ENCODE measurements at places on chromosomes 4 and X.

GRCh38 chrX:139734996-139735395 lies 27.0 kb upstream of the MCF2 start:
- no peak for DNase-seq

GRCh38 chr4:7013175-7013574 lies 30.0 kb upstream of the TADA2B start:
- DNase-seq: no peak

DNA sequence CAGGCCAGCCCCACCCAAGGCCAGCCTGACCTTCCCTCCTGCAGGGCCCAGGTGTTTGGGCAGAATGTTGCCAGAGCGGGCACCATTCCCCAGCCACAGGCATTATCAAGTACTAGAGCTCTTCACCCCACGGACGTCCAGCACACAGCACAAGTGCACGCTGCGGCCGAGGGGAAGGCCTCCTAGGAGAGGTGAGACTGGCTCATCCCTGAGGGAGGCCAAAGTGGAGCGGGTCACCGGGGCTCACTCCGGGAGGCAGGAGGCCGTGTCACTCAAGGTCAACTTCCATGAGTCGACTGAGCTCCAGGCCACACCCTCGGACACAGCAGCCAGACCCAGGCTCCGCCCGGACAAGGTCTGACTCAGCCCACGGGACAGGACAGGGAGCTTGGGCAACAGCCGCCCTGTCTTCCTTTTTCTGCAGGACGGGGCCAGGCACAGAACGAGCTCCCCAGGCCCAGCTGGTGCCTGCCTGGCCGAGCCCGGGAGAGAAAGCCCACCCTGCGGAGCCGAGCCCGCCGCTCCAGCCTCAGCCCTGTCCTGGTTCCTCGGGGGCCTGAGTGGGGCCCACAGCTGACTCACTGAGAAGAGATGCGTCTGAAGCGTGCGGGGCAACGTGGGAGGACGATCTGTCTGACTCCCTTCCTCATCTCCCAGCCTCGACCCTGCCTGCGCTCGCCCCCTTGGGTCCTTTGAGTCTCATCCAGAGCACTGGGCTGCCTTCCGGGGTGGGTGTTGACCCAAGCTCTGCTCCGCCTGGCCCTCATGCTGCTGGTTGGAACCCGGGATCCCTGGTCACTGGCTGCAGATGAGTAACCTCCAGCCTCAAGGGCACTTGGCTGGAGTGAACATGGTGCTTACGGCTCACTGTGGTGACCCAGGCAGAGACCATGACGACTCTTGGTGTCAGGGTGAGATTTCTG lies 1.6 kb downstream of the SLC49A3 start:
- no peak for DNase-seq

DNA sequence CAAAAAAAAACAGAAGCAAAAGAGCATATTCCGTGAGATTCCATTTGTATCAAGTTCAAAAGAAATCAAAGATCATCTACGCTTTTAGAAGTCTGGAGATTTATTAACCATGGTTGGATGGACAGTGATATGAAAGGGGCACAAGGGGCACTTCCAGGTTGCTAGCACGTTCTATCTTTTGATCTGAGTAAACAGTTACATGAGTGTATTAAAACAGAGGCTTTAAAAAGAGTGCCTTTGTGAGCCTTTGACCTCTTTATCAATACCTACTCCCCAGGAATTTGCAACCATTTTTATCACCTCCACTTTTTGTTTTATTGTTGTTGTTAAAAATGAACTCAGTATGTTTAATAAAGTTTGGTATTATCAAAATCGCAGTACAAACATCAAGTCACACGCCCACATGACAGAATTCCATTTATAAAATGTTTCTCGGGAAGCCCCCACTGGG lies 72.4 kb upstream of the UCP1 start:
- no peak for DNase-seq

GRCh38 chr4:112515198-112516065 lies 548 bp downstream of the NEUROG2 start:
- DNase-seq: no peak

GRCh38 chrX:43976205-43976604 lies 3.0 kb upstream of the NDP start:
- DNase-seq: no peak

DNA sequence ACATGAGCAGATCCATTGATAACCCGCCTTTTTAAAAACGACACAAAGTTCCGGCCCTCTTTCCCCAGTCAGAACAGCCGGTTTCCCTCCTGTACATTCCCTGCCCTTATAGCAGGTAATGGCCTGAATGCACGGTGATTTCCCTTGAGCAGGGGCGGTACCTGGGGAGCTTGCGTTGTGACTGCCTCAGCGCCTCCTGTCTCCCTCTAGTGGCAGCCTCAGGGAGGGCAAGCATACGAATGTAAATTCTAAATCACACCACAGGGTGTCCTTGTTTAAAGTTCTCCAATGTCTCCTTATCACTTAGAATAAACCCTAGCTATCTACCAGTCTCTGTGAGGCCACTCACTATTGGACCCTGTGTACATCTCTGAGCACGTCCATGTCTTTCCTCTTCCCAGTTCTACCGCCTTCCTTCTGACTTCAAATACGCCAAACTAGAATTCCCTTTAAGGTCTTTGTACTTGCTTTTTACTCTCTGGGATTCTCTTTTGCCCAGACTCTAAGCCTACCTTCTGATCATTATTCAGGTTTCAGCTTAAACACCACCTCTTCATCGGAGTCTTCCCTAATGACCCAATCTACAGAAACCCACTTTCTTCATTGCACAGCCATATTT lies 18.4 kb upstream of the LDB2 start:
- peak; percentile 47 for DNase-seq

GRCh38 chr4:77418333-77418732 lies 187.3 kb upstream of the CXCL13 start:
- DNase-seq: no peak

DNA sequence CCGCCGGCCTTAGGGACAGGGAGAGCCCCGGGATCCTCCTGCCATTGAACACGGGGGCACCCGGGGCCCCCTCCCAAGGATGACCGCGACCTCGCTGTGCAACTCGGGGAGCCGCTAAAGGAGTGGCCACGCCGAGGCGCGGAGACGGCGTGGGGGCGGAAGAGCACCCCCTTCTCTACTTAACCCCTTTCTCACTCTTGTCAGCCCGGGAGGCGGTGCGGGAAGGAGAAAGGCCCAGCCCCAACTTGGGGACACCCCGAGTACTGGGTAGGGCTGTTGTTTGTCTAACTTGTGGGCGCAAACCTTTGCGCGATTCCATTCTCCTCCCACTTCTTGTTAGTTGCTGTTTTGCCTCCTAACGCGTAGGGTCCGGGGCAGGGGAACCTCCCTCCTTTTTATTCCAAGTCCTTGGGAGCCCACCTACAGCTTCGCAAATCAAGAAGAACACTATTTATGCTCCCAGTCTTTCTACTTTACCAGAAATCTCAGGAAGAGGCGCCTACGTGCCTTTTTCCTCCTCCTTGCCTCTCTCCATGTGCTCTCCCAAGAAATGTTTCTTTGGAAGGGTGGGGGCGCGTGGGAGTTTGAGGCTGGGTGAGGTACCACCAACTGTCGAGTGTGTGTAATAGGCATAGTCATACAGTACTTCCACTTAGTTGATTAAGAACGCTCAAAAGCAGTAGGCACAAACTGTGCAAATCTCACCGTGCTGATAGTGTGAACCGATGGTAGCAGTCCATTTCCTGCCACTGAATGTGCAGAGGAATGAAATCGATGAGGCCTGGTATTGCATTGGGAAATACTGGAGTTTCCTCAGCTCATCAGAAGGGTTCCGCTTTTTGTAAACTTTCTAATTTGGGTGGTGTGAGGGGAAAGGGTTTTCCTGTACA lies 813 bp downstream of the DIAPH2 start:
- DNase-seq: no peak

- no peak for DNase-seq
These were observed 52.0 kb upstream of the HS3ST1 start for GRCh38 chr4:11480683-11481082.

DNA sequence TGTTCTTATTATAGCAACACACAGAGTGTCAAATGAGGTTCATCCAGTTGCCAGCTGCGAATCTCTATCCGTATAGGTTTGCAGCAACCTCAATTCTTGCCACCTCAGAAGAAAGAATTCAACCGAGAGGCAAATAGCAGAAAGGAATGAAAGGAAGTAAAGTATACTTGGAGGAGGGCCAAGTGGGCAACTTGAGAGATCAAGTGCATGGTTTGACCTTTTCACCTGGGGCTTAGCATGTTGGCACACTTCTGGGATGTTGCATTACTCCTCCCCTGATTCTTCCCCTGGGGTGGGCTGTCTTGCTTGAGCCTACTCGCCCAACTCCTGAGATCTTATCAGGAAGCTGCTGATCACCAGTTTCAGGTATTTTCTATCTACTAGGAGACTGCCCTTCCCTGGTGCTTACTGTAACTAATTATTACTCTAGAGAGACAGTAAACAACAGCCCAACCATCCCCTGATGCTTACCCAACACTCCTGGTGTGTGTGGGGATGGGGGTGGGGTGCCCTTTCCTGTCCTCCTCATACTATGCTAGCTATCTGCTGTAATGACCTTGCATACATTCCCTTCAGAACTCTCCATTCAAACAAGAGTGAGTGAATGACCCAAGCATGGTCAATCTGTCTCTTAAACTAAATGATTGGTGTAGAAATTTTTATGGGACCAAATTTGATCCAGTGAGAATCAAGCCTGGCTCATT lies 7.3 kb upstream of the TMEM33 start:
- no peak for DNase-seq

- no peak for DNase-seq
These were observed 42.7 kb upstream of the JADE1 start for GRCh38 chr4:128766781-128767180.

DNA sequence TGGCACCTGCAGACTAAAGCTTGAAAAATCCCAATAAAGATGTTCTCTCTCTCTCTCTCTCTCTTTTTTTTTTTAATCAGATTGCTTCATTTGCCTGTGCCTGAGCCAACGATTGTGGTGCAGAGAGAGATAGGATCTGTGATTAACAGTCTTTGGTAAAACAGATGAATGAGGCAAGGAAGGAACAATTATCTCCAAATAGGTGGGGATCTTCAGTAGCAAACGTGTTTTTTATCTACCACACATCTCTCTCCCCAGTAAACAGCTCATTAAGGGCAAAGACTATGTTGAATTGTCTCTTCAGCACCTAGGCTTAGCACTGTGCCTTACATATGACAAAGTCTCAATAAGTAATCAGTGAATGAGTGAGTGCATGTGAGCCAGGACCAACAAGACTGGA lies 96.3 kb downstream of the SMIM20 start:
- no peak for DNase-seq

DNA sequence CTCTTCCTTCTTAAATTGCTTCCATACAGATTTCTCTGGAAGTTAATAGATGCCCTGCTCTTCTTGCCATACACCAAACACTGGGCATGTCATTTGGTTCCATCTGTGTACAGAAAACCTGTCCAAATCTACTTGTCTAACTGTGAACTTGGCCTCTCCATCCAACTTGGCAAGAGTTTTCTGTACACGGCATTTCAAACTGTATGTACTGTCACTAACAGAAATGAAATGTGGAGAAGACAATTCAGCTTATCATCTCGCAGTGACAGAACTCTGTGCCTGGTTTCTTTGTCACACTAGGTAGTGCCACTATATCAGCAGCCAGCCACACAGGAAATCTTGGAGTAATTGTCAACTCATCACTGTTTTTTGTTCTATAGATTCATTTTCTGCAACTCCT lies 58.2 kb downstream of the CXXC4 start:
- no peak for DNase-seq

GRCh38 chrX:2325076-2325784 lies 175.5 kb downstream of the DHRSX start:
- DNase-seq: peak; percentile 63

GRCh38 chr4:5967783-5968182 lies 50.4 kb downstream of the C4orf50 start:
- no peak for DNase-seq

GRCh38 chr4:131721883-131722282 lies 1427.2 kb upstream of the PCDH10 start:
- DNase-seq: no peak

GRCh38 chrX:34866646-34867045 lies 76.0 kb upstream of the FAM47B start:
- DNase-seq: no peak

DNA sequence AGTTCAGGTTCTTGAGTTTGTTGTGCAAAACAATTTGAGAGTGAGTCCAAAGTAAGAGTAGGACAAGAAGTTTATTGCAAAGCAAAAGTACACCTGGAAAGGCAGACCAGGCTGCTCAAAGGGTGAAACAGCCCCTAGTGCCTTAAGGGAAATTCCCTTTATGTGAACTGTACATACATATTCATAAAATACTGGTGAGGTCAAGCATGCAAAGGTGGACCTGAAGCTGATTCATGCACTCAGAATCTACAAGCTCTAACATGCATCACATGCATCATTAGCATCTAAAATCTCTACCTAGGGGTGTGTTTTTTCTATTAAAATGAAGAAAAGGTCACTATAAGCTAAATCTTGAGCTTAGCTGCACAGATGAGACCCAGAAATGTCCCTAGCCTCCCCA lies 266.9 kb downstream of the SPATA18 start:
- DNase-seq: no peak

GRCh38 chrX:63930140-63930539 lies 145.1 kb upstream of the ARHGEF9 start:
- no peak for DNase-seq

GRCh38 chr4:143156853-143157252 lies 27.9 kb upstream of the USP38 start:
- no peak for DNase-seq

- no peak for DNase-seq
These were observed 7.0 kb upstream of the DSPP start for GRCh38 chr4:87601361-87601760.

DNA sequence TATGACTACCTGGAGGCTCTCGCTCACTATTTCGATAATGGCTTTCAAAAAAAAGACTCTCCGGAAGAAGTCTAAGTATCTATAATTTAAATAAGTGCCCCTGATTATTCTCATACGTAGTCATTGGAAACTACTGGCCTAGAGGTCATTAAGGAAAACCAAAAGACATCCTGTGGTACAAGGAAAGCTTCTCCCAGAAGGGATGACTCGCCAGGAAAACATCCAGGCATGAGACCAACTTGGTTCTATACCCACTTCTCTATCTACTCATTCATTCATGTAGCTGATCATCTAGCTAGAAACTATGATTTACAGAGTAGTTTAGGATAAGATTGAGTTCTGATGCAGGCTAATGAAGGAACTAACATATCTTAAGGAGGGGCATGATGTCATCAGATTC lies 37.7 kb downstream of the SOX3 start:
- no peak for DNase-seq

DNA sequence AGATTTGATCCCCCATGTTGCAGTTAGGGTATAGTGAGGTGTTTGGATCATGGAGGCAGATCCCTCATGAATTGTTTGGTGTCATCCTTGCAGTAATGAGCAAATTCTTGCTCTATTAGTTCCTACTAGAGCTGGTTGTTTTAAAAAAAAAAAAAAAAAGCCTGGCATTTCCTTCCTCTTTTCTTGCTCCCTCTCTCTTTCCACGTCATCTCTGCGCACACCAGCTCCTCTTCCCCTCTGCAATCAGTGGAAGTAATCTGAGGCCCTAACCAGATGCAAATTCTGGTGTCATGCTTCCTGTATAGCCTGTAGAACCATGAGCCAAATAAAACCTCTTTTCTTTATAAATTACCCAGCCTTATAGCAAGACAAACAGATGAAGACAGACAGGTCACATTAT lies 24.5 kb downstream of the WDR17 start:
- no peak for DNase-seq
